GM12878 (cell line): ENCODE measurements at places on chromosomes 7 and 10. TPM values are rescaled to one million over a fixed set of nuclear protein-coding genes. Genes with fewer than 3 reads are reported as not detected.

Gene CYP26A1
- not detected in 2 replicates for total RNA-seq

Gene BTBD16
- not detected in 2 replicates for total RNA-seq

DNA sequence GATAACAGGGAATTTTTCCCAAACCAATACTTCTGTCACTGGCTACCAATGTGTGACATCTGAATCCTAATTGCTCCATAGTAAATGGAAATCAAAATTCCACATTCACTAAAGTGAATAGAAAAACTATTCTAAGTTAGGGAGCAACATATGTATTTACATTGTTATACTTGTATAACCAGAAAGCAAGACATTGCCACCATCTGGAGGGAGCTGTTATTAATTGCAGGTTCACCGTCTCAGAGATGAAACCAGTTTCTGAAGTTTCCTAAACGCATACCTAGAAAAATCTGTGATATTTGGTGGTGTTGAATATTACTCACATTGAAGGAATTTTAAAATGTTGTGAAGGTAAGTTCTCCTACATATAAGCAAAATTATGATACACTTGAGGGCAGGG is 390.1 kb downstream of the NXPH1 start:
- DNase-seq, result no peak

GRCh38 chr7:123729218-123729578 is 19.6 kb downstream of the WASL start:
- DNase-seq, result no peak

- no peak for DNase-seq
Observed at GRCh38 chr10:46230615-46231014, 56.2 kb upstream of the ANTXRL start.

GRCh38 chr7:23292623-23293022 is 6.5 kb upstream of the MALSU1 start:
- no peak for DNase-seq

DNA sequence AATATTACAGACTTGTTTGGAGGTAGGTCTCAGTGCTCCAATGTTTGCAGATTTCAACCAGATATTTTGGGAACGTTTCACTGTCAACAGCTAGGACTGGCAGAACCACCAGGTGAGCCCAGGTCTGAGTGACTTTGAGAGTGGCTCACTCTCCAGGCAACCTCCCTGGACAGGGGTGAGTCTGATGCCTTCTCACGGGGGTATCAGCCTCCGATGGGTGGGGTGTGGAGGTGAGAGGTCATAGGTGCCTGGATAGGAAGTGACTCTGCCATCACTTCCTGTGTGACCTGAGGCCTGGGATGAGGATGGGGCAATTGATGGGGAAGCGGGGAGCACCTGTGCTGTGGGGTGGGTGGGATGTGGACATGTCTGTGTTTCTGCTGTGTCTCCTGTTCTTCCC is 4.6 kb downstream of the AZGP1 start:
- no peak for DNase-seq

GRCh38 chr7:31007634-31008033 is 43.9 kb downstream of the GHRHR start:
- no peak for DNase-seq

DNA sequence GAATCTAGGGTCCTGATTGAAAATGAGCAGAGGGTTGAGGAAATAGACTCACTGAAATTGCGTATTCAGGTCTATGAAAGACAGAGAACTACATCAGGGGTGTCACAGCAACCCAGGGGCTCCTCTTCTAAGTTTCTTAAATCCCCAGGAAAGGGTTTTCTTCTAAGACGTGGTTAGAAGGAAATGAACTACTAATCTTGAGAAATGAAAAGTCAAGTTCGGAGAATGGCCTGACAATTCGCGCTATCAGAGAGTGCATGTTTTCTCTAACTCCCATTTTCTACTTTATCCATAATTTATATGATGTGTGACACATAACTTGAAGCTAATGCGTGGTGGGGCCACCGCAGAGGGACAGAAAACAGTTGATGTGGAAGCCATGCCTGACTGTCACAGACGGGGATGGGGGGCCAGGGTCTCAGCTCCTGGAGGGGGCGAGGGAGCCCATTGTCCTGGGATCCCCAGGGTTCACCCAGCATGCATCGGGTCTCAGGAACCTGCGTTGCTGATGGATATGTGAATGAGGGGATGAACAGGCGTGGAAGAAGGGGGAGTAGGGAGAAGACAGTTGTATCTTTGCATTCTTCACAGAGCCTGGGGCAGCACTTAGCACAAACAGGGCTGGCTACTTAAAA is 86.3 kb downstream of the PTPRE start:
- DNase-seq, result no peak

GRCh38 chr10:112525200-112525599 is 78.2 kb downstream of the VTI1A start:
- no peak for DNase-seq
